ENCODE measurements at places on chromosomes 3 and 15. TPM values are rescaled to one million over a fixed set of nuclear protein-coding genes. Genes with fewer than 3 reads are reported as not detected.

GRCh38 chr15:40043927-40044716 is 5.1 kb upstream of the SRP14 start:
- DNase-seq: no peak

GRCh38 chr15:40908095-40908494 is 13.8 kb downstream of the VPS18 start:
- no peak for DNase-seq

The MESP2 gene
- total RNA-seq: 0.27 TPM

The CASR gene
- total RNA-seq: 0.09 TPM
